ENCODE measurements at places on chromosomes 1 and 21. TPM values are rescaled to one million over a fixed set of nuclear protein-coding genes. Genes with fewer than 3 reads are reported as not detected.
A peak's percentile ranks its signal among the peaks of the same experiment; 100 is the strongest.

RUNX3 gene
- total RNA-seq, result 155 TPM

- no peak overlapping the region for H3K4me3 ChIP-seq
- no peak for DNase-seq
- H3K4me1 ChIP-seq, result no peaks in the 10 kb centered on the region
These were observed 328.5 kb downstream of the KIF26B start for GRCh38 chr1:245483247-245483646.

DNA sequence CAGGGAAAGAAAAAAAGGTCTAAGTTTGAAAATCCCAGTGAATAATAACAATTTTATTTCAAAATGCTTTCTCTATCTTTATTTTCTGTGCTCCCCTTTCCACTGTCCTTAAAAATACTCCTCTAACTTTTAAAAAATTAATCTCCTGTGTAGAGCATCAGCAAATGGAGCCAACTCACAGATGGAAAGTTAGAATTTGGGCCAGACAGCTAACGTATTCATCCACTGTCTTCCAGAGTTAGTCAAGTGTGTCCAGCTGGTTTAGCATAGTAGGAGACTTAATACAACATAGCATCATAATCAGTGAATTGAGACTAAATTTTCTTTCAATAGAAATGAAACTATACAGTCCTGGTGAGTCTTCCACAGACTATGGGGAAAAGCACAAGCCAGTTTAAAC is 419.0 kb upstream of the LRRC7 start:
- H3K36me3 ChIP-seq, result no peaks in the 10 kb centered on the region
- no peak for DNase-seq
- H3K4me1 ChIP-seq, result no peaks in the 10 kb centered on the region
- no peaks in the 10 kb centered on the region for H3K27me3 ChIP-seq

DNA sequence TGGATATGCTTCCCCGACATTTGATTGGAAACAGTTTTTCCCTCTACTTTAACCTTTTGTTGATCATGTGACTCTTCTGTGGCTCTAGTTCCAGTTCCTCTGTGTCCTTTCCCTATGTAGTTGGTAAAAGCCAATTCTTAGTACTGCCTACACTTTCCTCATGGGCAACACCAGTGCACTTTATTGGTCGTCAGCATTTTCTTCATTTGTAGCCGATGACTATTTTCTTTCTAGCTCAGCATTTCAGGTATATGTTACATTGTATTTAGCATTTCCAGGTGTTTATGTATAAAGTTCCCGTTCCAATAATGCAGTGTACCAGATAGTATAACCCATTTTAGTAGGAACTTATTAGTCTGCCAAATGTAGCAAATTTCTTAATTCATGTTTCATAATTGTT is 27.6 kb upstream of the B3GALT2 start:
- H3K4me3 ChIP-seq, result no peak overlapping the region
- H3K27ac ChIP-seq, result no peak overlapping the region
- H3K36me3 ChIP-seq, result peaks cover 52% of the 10 kb centered on the region
- H3K4me1 ChIP-seq, result peaks cover 15% of the 10 kb centered on the region
- H3K27me3 ChIP-seq, result no peaks in the 10 kb centered on the region

SLC26A9 gene
- not detected for total RNA-seq

NTMT2 gene
- not detected for total RNA-seq

KCND3 gene
- not detected for total RNA-seq

FCGR3A gene
- total RNA-seq, result not detected

- no peak for DNase-seq
- H3K27ac ChIP-seq, result no peak overlapping the region
- H3K36me3 ChIP-seq, result no peaks in the 10 kb centered on the region
- H3K4me3 ChIP-seq, result no peak overlapping the region
These were observed 26.1 kb downstream of the PTPRF start for GRCh38 chr1:43556782-43557181.

GRCh38 chr1:158998037-158998780 is 11.5 kb upstream of the IFI16 start:
- H3K27ac ChIP-seq, result peak overlapping the region; percentile 52
- no peak for DNase-seq
- H3K4me1 ChIP-seq, result peaks cover 43% of the 10 kb centered on the region
- H3K36me3 ChIP-seq, result peaks cover 38% of the 10 kb centered on the region
- H3K4me3 ChIP-seq, result peak overlapping the region; percentile 5
- no peaks in the 10 kb centered on the region for H3K27me3 ChIP-seq

- H3K27ac ChIP-seq, result no peak overlapping the region
- no peaks in the 10 kb centered on the region for H3K27me3 ChIP-seq
- DNase-seq, result no peak
- peaks cover 76% of the 10 kb centered on the region for H3K36me3 ChIP-seq
These were observed 13.0 kb upstream of the MIIP start for GRCh38 chr1:12006167-12006921.

SKI gene
- 28.3 TPM for total RNA-seq

DNA sequence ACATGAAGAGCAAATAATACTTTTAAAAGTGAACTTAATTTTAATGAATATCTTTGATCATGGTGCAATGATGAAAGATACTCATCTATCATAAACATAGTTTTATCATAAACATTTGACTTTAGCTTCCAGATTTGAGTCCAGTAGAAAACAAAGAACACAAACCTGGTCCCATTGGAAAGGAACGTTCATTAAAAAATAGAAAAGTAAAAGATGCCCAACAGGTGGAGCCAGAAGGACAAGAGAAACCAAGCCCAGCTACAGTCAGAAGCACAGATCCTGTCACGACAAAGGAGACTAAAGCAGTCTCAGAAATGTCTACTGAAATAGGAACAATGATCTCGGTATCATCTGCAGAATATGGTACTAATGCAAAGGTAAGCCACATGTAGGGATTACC is 55.6 kb upstream of the MYOCOS start:
- peaks cover 33% of the 10 kb centered on the region for H3K36me3 ChIP-seq
- peaks cover 5% of the 10 kb centered on the region for H3K4me1 ChIP-seq
- DNase-seq, result no peak
- no peaks in the 10 kb centered on the region for H3K27me3 ChIP-seq
- no peak overlapping the region for H3K27ac ChIP-seq

C21orf91 gene
- 24.1 TPM for total RNA-seq

- no peak overlapping the region for H3K4me3 ChIP-seq
- peaks cover 5% of the 10 kb centered on the region for H3K27me3 ChIP-seq
- no peaks in the 10 kb centered on the region for H3K36me3 ChIP-seq
- no peaks in the 10 kb centered on the region for H3K4me1 ChIP-seq
- H3K27ac ChIP-seq, result no peak overlapping the region
These were observed 101.7 kb upstream of the FGGY start for GRCh38 chr1:59195151-59195550.

GRCh38 chr1:118486199-118486598 is 301.2 kb upstream of the SPAG17 start:
- H3K36me3 ChIP-seq, result no peaks in the 10 kb centered on the region
- no peaks in the 10 kb centered on the region for H3K4me1 ChIP-seq
- no peak for DNase-seq
- H3K4me3 ChIP-seq, result no peak overlapping the region

DNA sequence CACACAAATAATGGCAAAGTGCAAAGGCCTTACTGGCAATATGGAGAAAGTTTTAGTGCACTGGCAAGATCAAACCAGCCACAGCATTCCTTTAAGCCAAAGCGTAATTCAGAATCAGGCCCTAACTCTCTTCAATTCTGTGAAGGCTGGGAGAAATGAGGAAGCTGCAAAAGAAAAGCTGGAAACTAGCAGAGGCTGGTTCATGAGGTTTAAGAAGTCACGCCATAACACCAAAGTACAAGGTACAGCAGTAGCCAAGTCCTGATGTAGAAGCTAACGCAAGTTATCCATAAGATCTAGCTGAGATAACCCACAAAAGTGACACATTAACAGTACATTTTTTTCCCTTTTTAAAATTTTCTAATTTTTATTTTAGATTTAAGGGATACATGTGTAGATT is 57.1 kb downstream of the SLC27A3 start:
- H3K27me3 ChIP-seq, result no peaks in the 10 kb centered on the region
- no peak for DNase-seq
- peaks cover 13% of the 10 kb centered on the region for H3K4me1 ChIP-seq
- peaks cover 12% of the 10 kb centered on the region for H3K36me3 ChIP-seq

All from activated CD4-positive, alpha-beta memory T cell treated with anti-CD3 and anti-CD28 coated beads for 36 hours (primary cell).